Small intestine (tissue), 16 donors: ENCODE measurements at places on chromosomes 13 and 19.

GRCh38 chr19:3944018-3944721 is 11.3 kb downstream of the NMRK2 start:
- DNase-seq = no peak

DNA sequence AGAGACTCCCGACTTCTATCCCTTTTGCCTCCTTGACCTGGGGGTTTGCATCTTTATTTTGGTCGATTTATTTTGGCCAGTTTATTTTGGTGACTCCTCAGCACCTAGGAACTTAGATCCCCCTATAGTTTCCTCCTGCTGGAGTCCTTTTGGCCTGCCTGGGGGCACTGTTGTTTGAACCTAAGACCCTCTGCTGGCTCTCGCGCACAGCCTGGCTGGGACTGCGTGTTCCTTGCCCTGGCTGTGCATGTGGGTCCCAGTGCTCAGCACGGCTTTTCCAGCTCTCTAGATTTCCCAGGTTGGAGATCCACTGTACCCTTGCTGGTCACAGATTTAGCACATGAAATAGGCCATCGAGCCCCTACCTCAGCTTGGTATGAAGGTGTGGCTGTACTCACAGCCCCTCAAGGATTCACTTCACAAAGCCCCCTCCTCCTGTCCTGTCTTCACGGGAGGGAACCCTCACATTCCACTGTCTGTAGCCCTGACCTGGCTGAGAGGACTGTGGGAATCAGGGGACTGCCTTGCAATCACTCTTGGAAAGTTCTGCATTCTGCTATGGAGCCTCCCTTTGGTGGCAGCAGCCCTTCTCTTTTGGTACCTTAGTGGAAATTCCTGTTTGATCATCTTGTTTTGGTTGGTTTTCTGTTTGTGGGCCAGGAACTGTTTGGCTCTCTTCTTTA is 8.3 kb downstream of the UBAC2 start:
- no peak for DNase-seq

GRCh38 chr13:114108894-114109293 is 23.5 kb downstream of the RASA3 start:
- no peak for DNase-seq

DNA sequence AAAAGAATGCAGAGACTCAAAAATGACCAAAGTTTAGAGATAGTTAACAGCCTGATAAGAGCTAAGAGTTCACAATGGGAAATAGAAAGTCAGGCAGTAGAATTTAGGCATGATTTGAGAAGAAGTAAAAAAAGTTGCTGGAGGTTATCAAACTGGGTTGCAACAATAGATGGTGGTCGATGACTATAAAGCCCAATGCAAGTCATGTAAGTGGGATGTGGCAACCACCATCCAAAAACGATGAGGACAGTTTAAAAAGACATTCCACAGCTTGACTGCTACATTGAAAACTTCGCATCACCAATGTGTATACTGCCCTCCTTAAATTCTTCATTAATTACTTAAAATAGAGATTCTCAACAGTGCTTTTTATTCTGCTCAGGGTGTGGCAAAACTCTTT is 19.7 kb downstream of the ELF1 start:
- DNase-seq = no peak

DNA sequence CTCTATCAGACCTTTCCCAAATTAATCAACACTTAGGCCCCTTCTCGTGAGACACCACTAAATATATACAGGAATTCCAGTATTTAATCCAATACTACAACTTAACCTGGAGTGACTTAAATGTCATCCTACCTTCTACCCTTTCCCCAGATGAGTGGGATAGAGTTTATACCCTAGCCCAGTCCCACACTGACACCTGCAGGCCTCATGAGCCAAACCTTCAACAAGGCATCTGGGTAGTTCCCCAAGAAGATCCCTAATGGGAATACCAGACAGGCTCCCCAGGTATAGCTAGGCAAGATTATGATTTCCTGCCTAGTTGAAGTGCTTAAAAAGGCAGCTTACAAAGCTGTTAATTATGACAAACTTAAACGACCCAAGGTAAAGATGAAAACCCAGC is 15.9 kb downstream of the ZNF83 start:
- DNase-seq = no peak

DNA sequence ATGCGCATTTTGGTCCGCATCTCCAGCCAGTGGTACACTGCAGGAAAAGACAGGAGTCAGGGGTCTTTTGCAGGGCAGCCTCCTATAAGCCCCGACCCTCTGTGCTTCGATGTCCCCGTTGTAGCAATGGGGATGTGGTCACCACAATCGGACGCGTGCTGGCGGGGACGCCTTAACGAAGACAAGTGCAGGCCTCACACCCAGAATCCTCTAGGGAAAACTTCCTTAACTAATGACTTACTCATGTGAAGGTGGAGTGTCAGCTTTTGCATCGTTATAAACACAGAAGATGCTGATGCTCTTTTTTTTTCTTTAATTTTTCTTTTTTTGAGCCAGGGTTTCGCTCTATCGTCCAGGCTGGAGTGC is 22.1 kb downstream of the VASP start:
- no peak for DNase-seq

DNA sequence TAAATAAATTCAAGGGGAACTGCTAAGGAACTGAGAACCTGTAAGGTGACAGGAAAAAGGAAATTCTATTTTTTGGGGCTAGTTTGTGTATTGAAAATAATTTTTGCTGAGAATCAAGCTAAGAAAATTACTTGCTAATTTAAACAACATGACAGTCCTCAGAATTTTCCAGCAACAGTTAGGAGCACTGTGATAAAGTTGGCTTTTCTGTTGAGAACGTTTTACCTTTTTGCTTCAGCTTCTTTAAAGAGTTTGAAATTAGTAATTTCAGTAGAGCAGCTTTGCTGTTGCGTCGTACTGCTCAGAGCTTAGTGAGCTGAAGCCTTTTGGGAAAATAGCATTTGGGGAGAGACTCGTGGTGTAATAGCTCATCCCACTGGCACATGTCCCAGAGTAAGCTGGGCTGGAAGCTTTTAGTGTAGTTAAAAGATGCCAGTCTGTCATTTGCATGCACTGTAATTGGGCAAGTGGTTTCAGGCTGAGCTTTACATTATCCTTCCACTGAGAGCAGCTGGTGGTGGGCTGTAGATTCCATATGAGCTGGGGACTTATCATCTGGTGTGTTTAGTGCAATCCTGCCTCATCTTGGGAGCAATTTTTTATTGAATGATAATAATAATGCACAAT is 69.8 kb downstream of the LRCH1 start:
- peak; percentile 29 for DNase-seq

GRCh38 chr19:32717496-32717895 is 2.1 kb upstream of the TDRD12 start:
- no peak for DNase-seq

DNA sequence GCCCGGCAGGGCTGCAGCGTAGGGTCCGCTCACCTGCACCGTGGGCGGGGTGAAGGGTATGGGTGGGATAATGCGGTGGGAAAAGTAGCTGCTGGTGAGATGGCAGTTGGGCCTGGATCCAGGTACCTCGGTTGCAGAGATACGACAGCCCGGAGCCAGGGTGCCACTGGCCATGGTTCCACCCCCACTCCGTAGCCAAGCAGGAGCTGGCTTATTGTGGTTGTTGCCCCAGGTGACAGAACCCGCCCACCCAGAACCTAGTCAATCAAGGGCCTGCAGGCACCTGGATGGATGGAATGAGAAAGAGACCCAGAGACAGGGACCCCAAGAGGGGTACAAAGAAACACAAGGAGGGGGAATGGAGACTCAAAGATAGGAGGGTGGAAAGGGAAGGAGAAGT is 3.5 kb upstream of the LHB start:
- no peak for DNase-seq

GRCh38 chr19:55276720-55277430 is 3.0 kb downstream of the HSPBP1 start:
- DNase-seq = peak; percentile 68

GRCh38 chr19:34963573-34964406 is at the start of gene ZNF792:
TSS of gene ZNF792 (minus strand) at chr19:34964229. CDS start at chr19:34963662, 567 bp downstream.
- DNase-seq = peak; percentile 76

DNA sequence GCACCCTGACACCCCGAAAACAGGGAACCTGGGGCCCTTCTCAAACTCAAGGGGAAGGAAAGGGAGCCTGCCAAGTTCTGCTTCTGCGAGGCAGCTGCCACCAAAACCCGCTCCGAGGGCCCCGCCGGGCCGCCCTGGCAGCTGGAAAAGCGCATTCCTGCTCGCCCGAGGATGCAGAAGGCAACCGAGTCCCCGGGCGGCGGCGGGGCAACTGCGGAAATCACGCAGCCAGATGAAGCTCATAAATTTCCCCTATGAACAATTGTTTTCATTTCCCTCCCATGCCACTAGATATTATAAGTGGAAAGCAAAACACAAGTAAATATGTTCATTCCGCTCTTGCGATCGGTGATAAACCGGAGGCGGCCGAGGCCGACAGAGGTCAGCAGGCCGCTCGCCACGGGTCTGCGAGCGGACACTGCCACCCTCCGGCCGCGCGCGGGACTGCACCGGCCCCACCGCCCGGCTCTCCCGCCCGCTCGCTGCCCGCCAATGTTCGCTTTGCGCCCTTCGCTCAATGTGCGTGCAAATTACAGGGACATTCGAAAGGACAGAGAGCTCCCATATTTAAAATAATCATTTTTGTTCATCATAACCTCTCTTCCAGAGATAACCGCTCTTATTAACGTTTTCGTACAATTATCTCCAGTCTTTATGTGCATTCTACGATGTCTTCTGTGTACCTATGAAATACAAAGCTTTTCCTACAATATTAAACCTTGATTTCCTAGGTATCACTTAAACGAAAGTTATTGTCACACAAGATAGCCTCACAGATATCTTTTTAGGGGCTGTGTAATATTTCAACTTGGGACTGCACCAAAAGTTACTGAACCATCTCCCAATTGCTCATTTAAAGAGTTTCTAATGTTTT is 120.8 kb upstream of the ZNF507 start:
- peak; percentile 39 for DNase-seq

- DNase-seq = no peak
Measured at GRCh38 chr19:11047866-11048265, 41.4 kb upstream of the LDLR start.
